NCI-H446 (cell line): ENCODE measurements at places on chromosomes 1 and 21.

GRCh38 chr1:67230539-67230938 is 64.3 kb downstream of the IL23R start:
- DNase-seq: no peak

GRCh38 chr1:243507001-243507671 is 251.3 kb downstream of the SDCCAG8 start:
- DNase-seq: no peak

- no peak for DNase-seq
Observed at GRCh38 chr1:154565876-154566275, 1.7 kb upstream of the CHRNB2 start.

DNA sequence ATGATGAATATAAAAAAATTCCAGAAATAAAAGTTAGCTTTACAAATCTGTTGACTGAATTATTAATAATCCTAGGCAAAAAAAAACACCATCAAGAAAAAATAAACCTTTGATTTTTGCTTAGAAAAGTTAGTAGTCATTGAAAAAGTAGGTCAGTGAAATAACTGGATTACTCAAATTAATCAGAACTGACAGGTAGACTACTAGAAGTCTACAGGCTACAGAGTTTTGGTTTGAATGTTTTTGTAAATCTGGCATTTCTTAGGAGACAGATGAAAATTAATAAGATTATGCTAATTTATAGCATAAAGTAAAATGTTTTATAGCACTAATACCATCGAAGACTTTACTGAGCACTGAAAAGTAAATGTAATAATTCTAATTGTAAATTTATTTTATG is 511.9 kb downstream of the PTPRC start:
- DNase-seq: no peak

GRCh38 chr1:200525090-200525987 is 95.2 kb downstream of the KIF14 start:
- no peak for DNase-seq

- no peak for DNase-seq
Observed at GRCh38 chr1:171107969-171108368, 17.3 kb downstream of the FMO3 start.

DNA sequence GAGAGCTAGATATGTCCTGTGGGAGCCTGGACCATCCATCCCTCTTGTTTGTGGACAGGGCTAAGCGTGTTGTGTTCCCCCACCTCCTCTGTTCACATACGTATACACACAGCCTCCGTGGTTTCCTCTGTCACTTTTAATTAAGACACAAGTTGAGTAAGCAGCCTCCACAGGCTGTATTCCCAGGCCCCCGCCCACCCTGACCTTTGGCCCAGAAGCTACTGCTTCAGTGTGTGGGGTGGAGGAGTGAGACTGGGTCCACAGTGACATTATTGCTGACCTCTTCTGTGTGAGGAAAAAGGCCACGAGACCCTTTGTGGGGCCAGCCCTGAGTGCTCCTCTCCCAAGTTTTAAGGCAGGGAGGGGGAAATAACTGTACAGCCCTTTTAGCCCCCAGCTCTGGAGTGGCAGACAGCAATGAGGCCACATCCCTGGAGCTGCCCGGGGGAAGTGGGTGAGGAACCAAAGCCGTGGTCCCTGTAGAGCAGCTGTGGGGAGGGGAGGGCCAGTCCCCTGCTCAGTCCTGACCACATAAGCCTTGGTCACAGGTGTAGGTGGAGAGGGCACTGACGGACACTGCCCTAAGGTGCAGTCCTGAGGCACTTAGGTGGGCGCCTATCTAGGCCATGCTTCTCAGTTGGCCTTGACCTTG is 4.4 kb downstream of the ELOVL1 start:
- no peak for DNase-seq
